ENCODE measurements at places on chromosomes 11 and 22.

- no peak for DNase-seq
Observed at GRCh38 chr22:38733329-38733723, 22.5 kb downstream of the SUN2 start.

GRCh38 chr11:94603587-94603986, 36.4 kb downstream of the PIWIL4 start:
- DNase-seq, result no peak

DNA sequence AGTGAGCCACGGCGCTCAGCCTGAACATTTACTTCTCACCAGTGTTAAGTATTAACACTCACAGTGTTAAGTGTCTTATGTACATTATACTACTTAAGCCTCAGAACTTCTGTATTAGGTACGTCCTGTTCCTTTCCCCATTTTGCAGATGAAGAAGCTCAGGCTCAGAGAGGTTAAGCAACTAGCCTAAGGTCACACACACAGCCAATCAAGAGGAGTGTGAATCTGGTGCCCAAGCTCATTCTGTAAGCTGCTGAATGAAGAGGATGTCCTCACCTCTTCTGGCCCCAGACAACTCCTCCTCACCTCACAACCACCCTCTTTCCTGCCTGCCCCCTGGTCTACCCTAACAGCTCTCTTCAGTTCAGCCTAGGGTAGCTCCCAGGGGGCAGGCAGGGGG, 29.9 kb downstream of the CREB3L1 start:
- DNase-seq, result no peak

DNA sequence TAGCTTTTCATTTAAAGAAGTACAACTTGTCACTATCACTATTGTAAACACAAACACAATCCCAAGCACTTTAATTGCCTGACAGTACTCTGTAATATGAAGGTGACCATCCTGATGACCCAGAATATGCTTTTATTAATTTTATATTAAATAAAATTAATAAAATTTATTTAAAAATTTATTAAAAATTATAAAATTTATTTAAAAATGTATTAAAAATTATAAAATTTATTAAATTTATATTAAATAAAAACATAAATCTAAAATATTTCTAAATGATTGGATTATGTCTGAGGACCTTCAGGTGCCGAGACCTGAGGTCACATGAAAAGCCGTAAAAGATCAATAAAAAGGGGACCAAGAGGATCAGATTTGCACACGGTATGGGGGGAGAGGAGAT, 229.8 kb upstream of the KIRREL3 start:
- DNase-seq, result no peak

DNA sequence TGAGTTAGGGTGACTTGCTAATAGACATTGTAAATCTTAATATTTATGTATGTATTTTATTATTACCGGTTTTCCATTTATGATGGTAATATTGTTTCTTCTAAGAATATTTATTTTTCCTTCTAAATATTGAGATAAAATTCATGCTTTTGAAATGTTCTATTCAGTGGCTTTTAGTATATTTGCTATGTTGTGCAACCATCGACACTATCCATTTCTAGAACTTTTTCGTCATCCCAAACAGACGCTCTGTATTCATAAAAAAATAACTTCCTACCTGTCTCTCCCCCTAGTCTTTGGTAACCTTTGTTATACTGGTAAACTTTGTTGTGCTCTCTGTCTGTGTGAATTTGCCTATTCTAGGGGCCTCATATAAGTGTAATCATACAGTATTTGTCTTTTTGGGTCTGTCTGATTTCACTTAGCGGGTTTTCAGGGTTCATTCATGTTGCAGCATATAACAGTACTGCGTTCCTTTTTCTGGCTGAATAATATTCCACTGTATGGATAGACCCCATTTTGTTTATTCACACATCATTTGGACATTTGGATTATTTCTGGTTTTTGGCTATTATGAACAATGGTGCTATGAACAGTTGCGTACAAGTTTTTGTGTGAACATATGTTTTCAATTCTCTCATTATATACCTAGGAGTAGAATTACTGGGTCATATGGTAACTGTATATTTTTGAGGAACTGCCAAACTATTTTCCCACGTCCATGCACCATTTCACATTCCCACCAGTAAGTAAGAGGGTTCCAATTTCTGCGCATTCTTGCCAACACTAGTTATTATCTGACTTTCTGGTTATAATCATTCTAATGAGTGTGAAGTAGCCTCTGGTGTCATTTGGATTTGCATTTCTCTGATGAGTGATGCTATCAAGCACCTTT, 15.9 kb downstream of the NEAT1 start:
- no peak for DNase-seq

DNA sequence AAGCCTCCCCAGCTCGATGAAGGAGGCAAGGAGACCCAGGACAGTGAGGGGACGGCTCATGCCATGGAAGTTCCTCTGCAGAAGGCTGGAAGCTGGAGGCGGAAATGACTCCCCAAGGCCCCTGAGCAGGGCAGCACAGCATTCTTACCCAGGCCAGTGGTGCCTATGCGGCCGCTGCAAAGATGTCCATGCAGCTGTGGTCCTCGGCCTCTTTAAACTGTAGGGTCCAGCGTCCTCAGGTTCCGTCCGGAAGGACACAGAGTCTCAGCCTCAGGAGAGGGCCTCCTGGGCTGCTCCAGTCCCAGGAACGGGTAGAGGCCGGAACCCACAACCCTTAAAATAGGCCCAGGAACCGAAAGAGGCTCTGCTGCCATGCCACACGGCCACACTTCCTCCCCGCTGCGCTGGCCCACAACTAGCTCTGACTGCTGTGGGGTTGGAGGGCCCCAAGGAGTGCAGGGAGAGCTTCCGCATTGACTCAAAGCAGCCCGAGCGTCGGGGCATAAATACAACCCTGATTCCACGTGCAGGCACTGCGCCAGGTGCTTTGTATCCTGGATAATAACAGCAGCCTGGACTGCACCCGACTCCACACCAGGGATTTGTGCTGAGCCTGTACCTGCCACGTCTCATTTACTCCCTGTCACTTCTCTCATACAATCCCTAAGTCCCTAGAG, 5.5 kb downstream of the KIAA0930 start:
- no peak for DNase-seq

GRCh38 chr22:37768273-37768672, 39.5 kb upstream of the GCAT start:
- DNase-seq, result no peak
